ENCODE measurements at places on chromosomes 12 and 14.

DNA sequence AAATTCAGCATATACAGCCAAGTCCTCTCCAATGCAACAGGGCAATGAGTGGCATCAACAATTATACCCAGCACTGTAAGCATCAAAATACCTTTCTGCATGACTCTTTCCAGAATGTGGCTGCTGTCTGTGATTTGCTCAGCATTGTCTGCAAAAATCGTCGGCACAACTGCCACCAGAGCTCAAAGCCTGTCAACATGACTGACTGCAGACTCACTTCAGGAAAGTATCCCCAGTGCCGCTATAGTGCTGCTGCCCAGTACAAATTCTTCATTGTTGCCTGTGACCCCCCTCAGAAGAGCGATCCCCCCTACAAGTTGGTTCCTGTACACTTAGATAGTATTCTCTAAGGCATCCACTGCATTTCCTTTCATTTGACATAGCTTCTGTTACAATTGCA is 735 bp downstream of the RNASE6 start:
- no peak for DNase-seq

- DNase-seq = no peak
These were observed 22.3 kb downstream of the HOXC4 start for GRCh38 chr12:54075974-54076373.

- DNase-seq = no peak
These were observed 365 bp downstream of the ING4 start for GRCh38 chr12:6662602-6662905.

GRCh38 chr12:61870658-61871484 is 389.3 kb upstream of the USP15 start:
- DNase-seq = no peak

GRCh38 chr14:89760086-89760485 is 194.4 kb downstream of the EFCAB11 start:
- DNase-seq = no peak

GRCh38 chr14:28770630-28771029 is 4.0 kb downstream of the FOXG1 start:
- DNase-seq = no peak

GRCh38 chr14:99121319-99121875 is 150.6 kb downstream of the BCL11B start:
- no peak for DNase-seq

DNA sequence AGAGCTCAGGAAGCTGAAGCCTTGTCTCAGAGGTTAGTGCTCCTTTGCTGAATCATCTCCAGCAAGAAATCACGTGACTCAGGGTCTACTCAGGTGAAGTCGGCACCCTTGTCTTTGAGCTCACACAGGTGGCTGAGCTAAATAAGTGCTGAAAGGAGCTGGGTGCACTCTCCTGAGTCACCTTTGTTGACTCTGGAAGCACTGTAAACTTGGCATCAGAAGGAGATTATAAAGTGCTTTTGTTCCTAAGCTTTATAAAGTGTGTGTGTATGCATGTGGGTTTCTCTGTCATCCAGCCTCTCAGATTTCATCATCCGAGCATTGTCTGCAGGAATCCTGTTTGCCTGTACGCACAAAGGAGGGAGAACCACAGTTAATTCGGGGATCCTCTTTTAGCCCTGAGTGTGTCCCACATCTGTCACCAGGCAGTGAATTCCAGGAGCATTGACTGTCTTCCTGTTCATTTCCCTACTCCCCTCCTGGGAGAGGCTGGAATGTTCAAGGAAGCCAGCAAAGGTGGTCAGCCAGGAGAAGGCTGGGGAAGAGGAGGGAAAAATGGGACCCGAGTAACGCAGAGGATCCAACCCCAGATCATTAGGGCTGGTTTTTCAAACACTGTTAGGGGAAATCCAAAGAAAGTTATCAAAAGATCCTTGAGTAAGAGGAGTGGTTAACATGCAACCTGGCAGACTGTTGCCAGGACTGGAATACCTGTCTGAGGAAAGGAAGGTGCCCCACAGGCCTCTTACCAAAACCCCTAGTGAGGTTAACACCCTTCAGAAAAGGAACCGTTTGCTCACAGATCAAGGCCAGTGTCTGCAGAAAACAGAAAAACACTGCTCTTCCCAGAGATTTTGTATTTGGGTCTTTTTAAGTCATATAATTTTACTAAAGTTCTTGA is 157.5 kb upstream of the HIF1A start:
- no peak for DNase-seq

- DNase-seq = no peak
These were observed 3.7 kb upstream of the TAS2R19 start for GRCh38 chr12:11026118-11026517.

DNA sequence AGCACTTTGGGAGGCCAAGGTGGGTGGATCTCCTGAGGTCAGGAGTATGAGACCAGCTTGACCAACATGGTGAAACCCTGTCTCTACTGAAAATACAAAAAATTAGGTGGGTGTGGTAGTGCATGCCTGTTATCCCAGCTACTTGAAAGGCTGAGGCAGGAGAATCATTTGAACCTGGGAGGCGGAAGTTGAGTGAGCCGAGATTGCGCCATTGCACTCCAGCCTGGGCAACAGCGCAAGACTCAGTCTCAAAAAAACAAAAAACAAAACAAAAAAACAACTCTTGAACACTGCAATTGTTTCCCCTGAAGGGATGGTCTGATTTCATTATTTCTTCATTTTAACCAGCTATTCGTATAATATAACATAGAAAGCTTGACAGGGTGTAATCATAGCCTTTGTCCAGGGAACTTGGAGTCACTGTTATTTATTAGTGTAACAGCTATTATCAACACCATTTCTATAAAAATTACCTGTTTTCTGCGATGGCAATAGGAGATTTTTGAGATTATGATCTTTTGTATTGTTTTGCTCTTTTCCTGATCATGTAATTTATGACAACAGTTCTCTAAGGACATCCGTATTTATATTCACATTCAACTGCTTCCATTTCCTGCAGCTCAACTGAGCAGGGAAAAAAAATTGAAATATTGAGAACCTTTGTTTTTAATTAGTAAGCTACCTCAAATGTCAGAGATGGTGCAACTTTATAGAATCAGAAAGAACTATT is 94.7 kb downstream of the DIP2B start:
- no peak for DNase-seq
